ENCODE measurements at places on chromosomes 2 and 18.

DNA sequence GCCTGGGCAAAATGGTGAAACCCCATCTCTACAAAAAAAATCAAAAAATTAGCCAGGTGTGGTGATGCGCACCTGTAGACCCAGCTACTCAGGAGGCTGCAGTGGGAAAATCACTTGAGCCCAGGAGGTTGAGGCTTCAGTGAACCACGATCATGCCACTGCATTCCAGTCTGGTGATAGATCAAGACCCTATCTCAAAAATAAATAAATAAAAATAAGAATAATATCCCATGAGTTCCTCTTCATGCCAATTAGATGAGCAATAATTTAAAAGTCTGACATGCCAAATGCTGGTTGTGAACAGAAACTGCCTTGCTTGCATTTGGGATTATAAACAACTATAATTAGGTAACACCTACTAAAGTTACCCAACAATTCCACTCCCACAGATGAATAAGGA lies 22.1 kb upstream of the ANKRD44 start:
- no peaks in the 10 kb centered on the region for H3K27me3 ChIP-seq
- H3K4me3 ChIP-seq: no peak overlapping the region
- H3K36me3 ChIP-seq: no peaks in the 10 kb centered on the region
- peaks cover 13% of the 10 kb centered on the region for H3K4me1 ChIP-seq

- no peaks in the 10 kb centered on the region for H3K36me3 ChIP-seq
- H3K4me3 ChIP-seq: no peak overlapping the region
- H3K27me3 ChIP-seq: no peaks in the 10 kb centered on the region
- no peak for DNase-seq
These were observed 264.1 kb upstream of the FN1 start for GRCh38 chr2:215699700-215700538.

- DNase-seq: no peak
- H3K36me3 ChIP-seq: no peaks in the 10 kb centered on the region
- no peak overlapping the region for H3K27ac ChIP-seq
- H3K4me3 ChIP-seq: no peak overlapping the region
These were observed 13.4 kb upstream of the MAT2A start for GRCh38 chr2:85525567-85525966.

GRCh38 chr18:59159265-59159664 lies 19.6 kb downstream of the SEC11C start:
- H3K36me3 ChIP-seq: peaks cover 31% of the 10 kb centered on the region
- H3K4me1 ChIP-seq: no peaks in the 10 kb centered on the region
- H3K27me3 ChIP-seq: no peaks in the 10 kb centered on the region
- H3K4me3 ChIP-seq: no peak overlapping the region

- no peak overlapping the region for H3K4me3 ChIP-seq
- no peaks in the 10 kb centered on the region for H3K36me3 ChIP-seq
- no peak for DNase-seq
- no peaks in the 10 kb centered on the region for H3K27me3 ChIP-seq
These were observed 34.8 kb upstream of the EPAS1 start for GRCh38 chr2:46262248-46262938.

DNA sequence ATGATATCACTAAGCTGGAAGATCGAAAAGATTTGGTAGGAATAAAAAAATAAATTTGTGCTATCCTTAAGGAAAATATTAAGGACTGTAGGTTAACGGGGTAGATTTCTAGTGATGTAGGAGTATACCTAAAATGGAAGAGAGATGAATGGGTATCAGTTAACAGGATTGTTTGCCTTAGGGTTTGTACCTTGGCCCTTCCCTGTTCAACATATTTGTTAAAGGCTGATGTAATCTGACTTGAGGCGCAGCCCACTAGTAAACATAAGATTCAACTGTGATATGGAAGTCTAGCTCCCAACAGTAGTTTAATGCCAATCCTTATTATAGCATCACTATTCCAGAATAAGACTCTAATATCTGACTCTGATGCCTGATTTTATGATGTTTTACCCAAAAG lies 685.2 kb downstream of the DCC start:
- no peaks in the 10 kb centered on the region for H3K36me3 ChIP-seq
- no peak for DNase-seq
- H3K27ac ChIP-seq: no peak overlapping the region
- no peaks in the 10 kb centered on the region for H3K4me1 ChIP-seq

GRCh38 chr2:75326645-75327044 lies 127.3 kb upstream of the TACR1 start:
- H3K36me3 ChIP-seq: no peaks in the 10 kb centered on the region
- no peaks in the 10 kb centered on the region for H3K4me1 ChIP-seq
- no peak overlapping the region for H3K4me3 ChIP-seq

GRCh38 chr2:183950673-183951072 lies 647.7 kb upstream of the ZNF804A start:
- no peaks in the 10 kb centered on the region for H3K27me3 ChIP-seq
- H3K36me3 ChIP-seq: no peaks in the 10 kb centered on the region
- no peaks in the 10 kb centered on the region for H3K4me1 ChIP-seq
- no peak overlapping the region for H3K27ac ChIP-seq

DNA sequence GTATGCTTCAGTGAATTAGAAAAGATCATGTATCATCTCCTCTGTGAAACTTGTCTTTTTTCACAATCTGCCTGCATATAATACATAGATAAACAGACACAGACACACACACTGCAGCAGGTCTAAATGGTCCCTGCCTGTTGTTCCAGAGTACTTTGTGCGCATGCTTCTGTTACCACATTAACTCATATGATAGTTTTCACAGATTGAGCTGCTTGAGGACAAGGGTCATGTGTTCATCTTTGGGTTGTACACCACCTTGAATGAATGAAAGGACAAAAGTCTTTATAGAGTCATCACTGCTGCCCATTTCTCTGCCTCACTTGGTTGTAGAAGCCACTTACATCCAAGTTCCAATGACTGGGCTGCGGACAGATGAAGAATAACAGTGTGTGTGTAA lies 72.7 kb upstream of the GLS start:
- H3K27ac ChIP-seq: no peak overlapping the region
- no peak for DNase-seq
- H3K27me3 ChIP-seq: no peaks in the 10 kb centered on the region
- no peaks in the 10 kb centered on the region for H3K36me3 ChIP-seq

GRCh38 chr2:171293661-171294060 lies 133.0 kb upstream of the TLK1 start:
- no peaks in the 10 kb centered on the region for H3K36me3 ChIP-seq

- no peaks in the 10 kb centered on the region for H3K27me3 ChIP-seq
- H3K36me3 ChIP-seq: no peaks in the 10 kb centered on the region
- no peaks in the 10 kb centered on the region for H3K4me1 ChIP-seq
These were observed 357.9 kb downstream of the THSD7B start for GRCh38 chr2:137123226-137123625.

DNA sequence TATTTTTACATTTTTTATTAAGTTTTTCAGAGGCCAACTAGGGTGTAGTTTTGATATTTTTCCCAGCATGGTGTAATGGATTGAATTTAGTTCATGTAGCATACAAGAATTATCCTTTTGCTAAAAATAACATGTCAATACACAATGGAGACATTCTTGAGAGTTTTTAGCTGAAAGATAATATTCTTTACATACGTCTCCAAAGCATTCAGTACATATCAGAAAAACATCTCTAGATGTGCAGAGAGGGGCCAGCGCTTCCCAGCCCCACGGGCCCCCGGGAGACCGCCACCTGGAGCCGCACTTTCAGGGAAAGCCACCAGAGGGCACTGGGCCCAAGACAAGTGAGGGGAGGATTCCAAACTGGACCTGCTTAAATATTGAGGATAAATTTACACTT lies 499.4 kb downstream of the GALR1 start:
- no peaks in the 10 kb centered on the region for H3K27me3 ChIP-seq
- H3K27ac ChIP-seq: no peak overlapping the region
- no peaks in the 10 kb centered on the region for H3K4me1 ChIP-seq
- DNase-seq: no peak
- H3K4me3 ChIP-seq: no peak overlapping the region

DNA sequence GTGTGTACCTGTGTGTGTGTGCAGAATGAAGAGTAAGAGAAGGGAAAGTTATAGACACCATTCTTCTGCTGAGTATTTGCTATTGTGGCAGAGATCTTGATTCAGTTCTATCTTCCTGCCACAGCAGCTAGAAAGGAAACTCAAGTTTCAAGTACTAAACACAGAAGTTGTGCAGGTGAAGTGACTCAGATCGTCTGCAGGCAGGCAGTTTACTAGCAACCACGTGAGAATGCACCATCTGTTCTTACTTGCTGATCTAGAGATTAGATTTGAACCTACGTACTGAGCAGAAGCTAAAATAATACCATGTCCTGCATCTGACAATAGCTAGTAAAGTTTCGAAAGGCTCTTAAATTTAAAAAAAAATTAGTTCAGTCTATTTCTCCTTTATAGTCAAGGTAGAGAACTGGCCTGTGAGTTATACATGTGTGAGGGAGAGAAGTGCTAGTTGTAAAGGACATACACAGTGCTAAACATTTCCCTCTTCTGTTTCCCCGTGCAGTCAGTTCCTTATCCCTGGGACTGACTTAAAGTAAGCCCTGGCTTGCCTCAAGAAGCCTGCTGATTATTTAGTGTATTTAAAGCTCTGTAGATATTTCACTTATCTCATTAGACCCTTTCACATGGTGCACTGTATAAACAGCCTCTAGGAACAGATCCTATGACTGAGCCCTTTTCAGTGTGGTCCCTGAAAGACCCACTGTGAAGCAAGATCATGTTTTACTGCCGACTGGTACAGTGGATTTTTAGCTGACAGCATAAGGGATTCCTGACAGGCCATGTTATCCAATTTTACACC lies 45.0 kb downstream of the SLC38A11 start:
- H3K27me3 ChIP-seq: no peaks in the 10 kb centered on the region
- no peak overlapping the region for H3K27ac ChIP-seq
- no peak overlapping the region for H3K4me3 ChIP-seq
- H3K4me1 ChIP-seq: no peaks in the 10 kb centered on the region
- no peaks in the 10 kb centered on the region for H3K36me3 ChIP-seq

- H3K36me3 ChIP-seq: no peaks in the 10 kb centered on the region
- DNase-seq: no peak
- no peaks in the 10 kb centered on the region for H3K27me3 ChIP-seq
- no peak overlapping the region for H3K27ac ChIP-seq
These were observed 47.1 kb downstream of the EFR3B start for GRCh38 chr2:25088817-25089516.

DNA sequence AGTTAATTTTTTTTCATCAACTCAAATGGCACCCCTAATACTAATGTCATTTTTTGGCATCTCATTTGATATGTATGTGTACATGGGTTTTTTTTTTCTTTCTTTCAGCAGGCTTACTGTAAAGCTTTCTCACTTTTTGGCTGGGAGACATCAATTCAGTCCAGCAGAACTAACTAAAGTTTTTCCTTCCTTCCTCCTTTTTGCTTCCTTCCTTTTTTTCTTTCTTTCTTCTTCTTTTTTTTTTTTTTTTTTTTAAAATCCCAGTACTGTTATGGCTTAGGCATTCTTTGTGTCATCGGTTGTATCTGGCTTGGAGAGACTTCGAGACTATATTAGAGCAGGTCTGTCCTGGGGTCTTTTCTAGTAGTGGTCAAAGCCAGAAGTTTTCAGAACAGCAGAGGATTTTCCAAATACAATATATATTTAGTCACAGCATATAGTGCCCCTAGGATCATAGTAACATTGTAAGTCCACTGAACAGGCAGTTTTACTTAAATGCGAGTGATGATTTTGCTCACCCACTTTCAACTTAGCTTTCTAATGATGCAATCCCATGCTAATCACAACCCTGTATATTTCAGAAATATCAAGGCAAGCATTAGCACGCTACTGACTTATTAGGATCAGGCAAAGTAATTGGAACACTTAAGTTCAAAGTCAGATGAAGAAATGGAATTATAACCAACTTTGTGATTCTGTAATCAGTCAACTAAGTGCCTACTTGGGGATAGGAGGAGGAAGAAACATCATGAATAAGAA lies 4.0 kb downstream of the KLHL29 start:
- H3K27me3 ChIP-seq: peaks cover 13% of the 10 kb centered on the region
- no peak overlapping the region for H3K27ac ChIP-seq
- H3K4me3 ChIP-seq: no peak overlapping the region
- no peak for DNase-seq
- H3K4me1 ChIP-seq: peaks cover 24% of the 10 kb centered on the region

DNA sequence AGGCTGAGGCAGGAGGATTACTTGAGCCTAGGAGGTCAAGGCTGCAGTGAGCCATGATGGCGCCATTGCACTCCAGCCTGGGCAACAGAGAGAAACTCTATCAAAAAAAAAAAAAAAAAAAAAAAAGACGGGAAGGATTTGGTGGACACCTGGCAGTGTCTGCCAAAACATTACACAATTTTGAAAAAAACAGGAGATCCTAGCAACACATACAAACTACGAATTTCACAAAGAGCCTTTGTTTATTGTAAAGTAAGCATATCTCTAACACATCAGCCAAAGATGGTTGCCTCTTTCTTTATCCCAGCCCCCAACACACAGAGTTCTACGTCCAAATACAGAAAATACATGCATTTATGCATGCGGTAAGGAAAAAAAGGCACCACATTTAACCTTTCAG lies 7.6 kb downstream of the GPR45 start:
- H3K4me1 ChIP-seq: no peaks in the 10 kb centered on the region
- H3K4me3 ChIP-seq: no peak overlapping the region
- H3K27ac ChIP-seq: no peak overlapping the region
- no peak for DNase-seq

DNA sequence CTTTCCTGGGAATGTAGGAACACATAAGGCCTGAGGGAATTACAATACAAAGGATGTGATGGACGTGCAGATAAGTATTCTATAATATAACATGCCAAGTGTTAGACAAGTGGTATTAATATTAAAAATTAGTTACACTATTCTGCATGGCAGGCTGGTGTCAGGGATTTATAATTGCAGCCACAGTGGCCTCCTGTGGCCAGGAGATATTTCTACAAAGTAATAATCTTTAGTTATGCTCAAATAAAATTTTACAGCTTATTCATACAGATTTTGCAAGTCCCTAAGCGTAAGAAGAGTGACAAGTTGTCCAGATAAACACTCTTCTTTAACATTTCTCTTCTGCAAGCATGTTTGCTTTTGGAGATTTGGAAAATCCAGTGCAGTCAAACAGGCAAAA lies 90.4 kb upstream of the CBLN2 start:
- DNase-seq: no peak
- no peak overlapping the region for H3K27ac ChIP-seq
- no peaks in the 10 kb centered on the region for H3K27me3 ChIP-seq
- H3K4me3 ChIP-seq: no peak overlapping the region

DNA sequence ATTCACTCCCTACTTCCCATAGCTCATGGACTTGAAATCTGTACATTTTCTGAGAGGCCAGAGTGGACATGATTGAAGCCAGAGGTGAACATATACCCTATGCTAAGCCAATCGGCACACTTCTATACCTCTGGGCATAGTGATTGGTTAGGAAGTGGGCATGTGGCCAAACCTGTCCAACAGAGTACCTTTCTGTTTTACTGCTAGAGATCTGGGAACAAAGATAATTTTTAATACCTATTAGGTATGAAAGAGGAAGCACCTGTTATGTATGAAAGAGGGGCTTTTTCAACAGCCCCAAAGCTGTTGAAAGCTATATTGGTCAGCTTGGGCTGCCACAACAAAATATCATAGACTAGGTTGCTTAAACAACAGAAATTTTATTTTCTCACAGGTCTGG lies 27.7 kb downstream of the METTL8 start:
- H3K27me3 ChIP-seq: no peaks in the 10 kb centered on the region
- no peak overlapping the region for H3K27ac ChIP-seq
- no peak overlapping the region for H3K4me3 ChIP-seq
- no peak for DNase-seq
- peaks cover 5% of the 10 kb centered on the region for H3K4me1 ChIP-seq

Data from CD4-positive, alpha-beta T cell (primary cell).